ENCODE measurements at places on chromosomes 12 and 14.

DNA sequence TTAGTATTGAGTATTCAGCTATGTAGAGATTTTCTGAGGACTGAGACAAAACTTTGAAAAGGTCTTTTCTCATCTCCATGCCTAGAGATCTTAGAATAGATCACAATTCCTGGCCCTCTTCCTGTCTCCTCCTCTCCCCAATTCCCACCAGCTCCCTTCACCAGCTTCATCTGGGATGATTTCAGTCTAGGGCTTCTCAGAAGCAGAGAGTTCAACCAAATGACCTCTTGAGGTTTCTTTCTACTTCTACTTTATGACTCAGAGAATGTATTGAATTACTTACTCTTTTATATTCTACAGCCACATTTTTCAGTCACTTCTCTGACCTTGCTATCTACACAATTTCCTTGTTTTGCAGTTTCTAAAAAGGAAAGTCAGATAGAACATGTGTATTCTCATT lies 19.4 kb upstream of the SNX6 start:
- DNase-seq: no peak

DNA sequence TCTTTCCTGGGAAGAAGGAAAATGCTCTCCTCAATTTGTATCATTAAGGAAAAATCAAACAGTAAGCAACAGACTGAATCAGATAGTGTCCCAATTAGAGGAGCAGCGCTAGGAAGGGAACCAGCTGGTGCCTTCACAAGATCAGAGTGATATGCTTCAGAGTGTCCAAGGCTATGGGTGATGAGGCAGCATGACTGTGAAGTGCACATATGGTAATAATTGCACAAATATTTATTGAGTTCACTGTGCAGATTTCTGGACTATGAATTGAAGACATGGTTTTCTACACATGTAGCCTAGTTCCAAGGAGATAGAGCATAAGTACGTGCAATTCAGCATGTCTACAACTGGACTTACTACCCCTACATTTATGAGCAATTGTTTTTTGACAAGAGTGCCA lies 78.8 kb upstream of the EVL start:
- DNase-seq: no peak

DNA sequence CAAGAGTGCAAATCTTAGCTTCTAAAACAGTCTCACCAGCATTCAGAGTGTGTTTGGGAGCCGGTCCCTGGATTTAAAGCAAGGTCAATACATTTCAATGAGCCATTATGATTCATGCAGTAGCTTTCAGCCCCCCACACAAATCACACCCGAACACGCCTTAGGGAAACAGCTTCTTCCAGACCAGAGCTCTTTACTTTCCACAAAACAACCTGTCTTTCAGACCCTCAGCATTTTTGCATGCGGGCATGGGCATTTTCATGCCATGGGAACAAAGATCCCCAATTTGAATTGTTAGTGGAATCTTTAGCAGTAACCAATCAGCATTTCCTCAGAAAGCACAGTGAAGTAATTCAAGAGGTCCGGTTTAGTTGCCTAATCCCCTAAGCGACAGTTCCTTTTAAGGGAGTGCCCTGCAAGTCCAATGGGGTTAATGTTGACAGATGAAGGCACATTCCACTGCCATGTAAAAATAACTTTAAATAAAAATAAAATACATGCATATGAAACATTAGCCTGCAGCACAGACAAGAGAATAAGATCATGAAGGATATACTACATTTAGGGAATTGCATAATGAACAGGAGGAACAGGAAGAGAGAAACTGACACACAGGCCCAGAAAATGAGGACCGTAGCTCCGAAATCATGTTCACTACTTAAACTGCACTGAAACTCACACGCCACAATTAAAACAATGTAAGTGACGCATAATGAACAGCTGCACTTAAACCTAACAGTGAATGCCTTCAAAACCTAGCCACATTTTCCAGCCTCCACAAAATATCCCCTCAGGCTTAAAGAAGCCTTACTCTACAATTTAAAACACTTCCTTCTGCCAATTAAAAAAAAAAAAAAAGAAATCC lies 4.0 kb downstream of the VPS37B start:
- no peak for DNase-seq

DNA sequence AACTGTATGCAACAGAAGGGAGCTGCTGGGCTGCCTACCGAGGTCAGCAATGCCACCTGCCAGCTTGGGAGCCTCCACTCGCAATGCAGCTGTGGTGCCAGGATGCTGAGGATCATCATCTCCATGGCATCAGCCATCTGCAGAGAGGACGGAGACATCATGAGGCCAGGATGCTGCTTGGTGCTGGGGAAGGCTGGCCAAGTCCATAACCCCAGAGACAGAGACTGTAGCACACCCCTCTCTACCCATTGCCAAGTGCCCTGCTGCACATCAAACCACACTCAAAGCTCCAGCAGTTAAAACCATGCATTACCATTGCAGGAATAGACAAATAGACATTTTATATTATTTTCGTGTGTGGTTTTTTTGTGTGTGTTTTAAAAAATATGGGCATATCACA lies 43.5 kb downstream of the SVOP start:
- DNase-seq: no peak

DNA sequence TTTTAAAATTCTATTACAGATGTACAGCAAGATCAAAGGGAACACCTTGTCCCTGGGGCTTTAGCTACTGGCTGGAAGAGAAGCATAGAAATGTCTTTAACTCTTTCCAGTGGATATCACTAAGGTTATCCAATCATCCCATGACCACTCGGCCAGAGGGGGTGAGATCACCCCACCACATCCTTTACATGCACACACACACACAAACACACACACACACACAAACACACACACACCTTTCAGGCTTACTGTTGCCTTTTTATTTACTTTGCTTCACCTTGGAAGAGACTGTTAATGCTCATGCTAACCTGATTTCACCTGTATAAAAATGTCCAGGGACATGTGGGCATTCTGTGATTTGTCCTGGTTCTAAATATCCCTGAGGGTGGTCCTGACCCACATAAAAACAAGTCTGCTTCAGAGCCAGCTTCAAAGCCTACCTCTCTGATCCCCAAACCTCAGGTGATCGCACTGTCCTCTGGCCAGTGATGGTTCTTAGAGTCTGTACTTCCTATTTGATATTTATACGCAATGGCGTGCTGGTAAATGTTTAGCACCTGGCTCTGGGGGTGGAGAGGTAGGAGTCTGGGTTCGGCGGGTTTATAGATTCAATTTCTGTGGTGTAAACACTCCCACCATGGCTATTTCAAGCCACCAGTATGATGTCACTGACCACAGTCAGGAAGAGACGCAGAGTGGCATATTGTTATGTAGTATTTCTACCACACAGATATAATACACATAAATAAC lies 166.1 kb upstream of the EEA1 start:
- DNase-seq: no peak

DNA sequence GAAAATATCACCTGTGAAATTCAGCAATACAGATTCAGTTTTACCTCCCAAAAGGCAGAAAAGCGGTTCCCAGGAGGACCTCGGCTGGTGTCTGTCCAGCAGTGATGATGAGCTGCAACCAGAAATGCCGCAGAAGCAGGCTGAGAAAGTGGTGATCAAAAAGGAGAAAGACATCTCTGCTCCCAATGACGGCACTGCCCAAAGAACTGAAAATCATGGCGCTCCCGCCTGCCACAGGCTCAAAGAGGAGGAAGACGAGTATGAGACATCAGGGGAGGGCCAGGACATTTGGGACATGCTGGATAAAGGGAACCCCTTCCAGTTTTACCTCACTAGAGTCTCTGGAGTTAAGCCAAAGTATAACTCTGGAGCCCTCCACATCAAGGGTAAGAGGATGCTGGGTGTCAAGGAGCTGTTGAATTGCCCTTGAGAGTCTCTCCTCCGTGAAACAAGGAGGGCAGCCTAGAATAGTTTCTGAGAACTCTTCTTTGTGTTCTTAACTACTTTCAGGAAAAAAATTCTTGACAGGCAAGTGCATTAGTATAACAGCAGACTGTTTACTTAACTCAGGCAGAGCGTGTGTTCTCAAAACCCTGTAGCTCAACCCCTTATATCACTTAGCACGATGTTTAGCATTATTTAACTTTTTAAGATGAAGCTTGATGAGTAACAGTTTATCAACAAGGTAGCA lies 7.7 kb downstream of the TDP1 start:
- no peak for DNase-seq

DNA sequence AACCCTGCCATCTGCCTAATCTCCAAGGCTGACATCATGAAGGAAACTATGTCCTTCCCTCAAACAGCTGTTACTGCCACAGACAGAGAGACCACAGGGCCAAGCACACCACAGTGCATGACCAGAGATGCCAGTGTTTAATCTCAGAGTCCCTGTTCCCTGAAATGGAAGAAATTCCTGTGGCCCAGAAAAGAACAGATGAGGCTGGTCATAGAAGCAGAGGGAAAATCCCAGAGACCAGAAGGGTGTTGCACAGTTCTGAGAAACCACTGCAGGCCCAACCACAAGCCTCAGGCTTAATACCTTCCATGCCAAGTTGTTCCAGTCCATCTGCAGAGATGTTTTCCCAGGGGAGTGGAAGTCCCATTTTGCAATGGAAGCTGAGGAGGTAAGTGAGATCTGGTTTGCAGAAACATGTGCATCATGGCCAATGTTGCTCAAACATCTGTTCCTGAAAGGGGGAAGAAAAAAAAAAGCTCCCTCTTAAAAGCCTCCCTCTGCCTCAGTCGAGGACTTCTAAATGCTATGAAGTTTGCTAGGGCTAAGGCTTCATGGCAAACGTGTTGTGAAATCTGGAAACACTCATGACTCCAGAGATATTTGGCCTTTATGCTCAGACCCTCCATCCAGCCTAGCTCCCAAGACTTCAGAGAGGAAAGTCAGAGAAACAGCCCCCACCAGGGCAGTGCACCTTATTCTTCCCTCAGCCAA lies 98.6 kb downstream of the SCARB1 start:
- no peak for DNase-seq

- peak; percentile 7 for DNase-seq
Observed at GRCh38 chr12:113899561-113900471, 66.3 kb downstream of the RBM19 start.

- DNase-seq: no peak
Observed at GRCh38 chr12:52499806-52500560, 6.9 kb upstream of the KRT6A start.

DNA sequence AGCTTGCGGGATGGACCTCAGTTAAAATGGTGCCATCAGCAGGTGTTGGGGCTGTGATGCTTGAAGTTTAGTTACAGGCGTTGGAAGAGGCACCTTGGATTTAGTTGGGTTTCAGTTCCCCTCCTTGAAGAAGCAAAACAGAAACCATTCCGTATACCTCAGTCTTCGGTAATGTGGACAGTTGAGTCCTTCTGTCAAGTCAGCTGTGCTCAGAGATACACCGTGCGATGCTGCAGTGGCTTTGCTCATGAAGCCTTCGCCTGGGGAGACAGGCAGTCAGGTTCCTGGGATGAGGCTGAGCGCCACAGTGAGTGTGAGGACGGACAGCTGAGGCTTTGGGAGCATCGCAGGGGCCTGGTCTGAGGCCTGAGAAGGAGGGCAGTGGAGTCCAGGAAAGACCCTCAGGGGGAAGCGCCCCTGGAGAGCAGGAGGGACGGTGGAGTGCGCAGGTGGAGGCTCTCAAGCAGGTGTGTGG lies 7.4 kb downstream of the RAN start:
- no peak for DNase-seq

- no peak for DNase-seq
Observed at GRCh38 chr12:88310069-88310468, 168.0 kb downstream of the TMTC3 start.

GRCh38 chr14:22232933-22233332 lies 356.1 kb downstream of the DAD1 start:
- DNase-seq: no peak

- no peak for DNase-seq
Observed at GRCh38 chr14:103385929-103386712, 906 bp downstream of the MARK3 start.

- DNase-seq: no peak
Observed at GRCh38 chr12:93683410-93683809, 6.2 kb downstream of the CRADD start.

DNA sequence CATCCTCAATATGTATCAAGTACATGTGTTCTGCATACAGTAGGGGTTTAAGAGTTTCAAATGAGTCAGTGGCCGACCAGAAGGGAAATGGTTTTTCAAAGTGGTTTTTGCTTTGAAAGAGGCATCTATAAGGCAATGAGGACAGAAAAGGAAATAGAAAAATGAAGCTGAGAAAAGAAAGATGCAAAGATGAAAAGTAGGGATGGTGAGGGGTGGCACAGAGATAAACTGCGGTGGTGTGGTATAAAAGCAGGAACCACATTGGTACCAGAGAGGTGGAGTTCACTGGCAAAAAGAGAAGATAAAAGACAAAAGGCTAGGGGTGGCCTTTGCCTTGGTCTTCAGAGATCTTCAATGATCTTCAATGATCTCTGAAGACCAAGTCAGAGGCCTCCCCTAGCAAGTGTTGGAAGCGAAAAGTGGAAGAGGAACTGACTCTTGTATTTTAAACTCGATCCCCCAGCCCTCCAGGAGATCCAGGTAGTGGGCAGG lies 144.0 kb upstream of the KRR1 start:
- DNase-seq: no peak

GRCh38 chr12:25072906-25073650 lies 121.9 kb downstream of the DNAI7 start:
- DNase-seq: no peak

DNA sequence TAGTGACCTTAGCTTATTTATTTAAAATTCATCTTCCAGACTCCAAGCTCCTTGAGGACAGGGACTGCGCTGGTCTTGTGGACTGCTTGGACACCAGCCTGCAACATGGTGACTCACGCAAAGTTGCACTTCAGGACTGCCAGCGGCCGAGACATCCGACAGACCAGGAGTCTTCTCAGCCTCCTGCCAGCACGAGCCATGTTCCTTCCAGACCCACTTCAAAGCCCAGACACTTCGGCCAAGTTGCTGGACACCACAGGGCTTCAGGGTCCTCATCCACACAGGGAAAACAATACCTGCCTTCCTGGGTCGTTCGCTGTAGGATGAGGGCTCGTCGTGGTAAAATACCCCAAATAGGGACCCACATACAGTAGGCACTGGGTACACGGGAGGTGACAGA lies 88.7 kb downstream of the BCL11B start:
- no peak for DNase-seq

DNA sequence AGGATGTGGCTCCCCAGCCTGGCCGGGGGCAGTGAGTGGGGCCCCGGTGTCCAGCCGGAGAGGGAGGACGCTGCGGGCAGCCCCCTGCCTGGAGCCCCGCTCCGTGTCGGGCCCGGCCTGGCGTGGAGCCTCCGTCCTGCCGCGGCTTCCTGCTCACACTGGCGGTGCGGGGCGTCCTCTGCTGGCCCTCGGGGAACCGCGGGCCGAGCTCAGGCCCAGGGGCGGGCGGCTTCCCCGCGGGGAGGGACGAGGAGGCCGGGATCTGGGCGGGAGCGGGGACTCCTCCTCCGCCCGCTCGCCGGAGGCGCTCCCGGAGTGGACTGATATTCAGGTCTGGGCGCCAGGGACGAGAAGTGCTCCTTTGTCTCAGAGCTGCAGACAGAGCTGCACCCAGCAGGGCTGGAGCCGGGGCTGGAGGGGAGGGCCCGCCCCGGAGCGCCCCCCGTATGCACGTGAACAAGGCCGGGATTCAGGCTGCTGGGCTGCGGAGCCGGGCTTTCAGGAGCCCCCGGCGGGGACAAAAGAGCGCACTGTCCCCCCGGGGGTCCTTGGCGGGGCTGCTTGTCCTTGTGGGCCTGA lies 2.2 kb downstream of the MMP17 start:
- DNase-seq: no peak

GRCh38 chr14:52369305-52369801 lies 55.2 kb downstream of the PTGER2 start:
- no peak for DNase-seq
